ENCODE measurements at places on chromosomes 6 and 20.

DNA sequence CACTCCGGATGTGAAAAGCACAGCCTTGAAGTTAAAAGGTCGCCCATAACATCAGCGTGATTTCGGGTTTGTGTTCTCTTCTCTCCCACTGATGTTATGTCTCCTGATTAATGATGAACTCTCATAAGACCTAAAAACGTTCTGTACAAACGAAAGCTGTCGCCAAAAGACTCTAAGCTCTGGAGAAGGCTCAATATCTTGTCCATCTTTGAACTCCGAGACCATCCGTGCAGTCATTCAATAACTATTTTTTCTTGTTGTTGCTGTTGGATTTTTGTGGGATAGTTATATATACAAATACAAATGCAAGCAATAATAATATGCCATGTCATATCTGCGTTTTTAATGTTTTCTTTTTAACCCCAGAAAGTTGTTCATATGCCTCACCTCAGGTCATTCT is 291.8 kb upstream of the MARCKS start:
- DNase-seq = no peak

GRCh38 chr6:149026530-149026942 is 279.7 kb downstream of the UST start:
- no peak for DNase-seq

DNA sequence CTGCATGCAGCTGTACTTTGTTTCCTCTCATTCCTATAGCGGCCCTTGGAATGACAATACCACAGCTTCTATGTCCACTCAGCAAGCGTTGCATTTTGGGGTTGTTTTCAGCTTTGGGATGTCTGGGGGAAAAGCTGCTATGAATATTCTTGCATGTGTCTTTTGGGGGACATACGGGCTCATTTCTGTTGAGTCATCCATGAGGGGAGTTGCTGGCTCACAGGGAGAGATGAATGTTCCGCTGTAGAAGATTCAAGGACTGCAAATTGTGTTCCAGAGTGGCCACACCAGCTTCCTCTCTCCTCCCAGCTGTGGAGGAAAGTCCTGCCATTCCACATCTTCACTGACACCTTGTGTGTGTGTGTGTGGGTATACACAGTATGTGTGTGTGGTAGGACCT is 43.3 kb downstream of the TGM2 start:
- DNase-seq = no peak

GRCh38 chr20:43318755-43319297 is 129.1 kb upstream of the PTPRT start:
- DNase-seq = no peak

DNA sequence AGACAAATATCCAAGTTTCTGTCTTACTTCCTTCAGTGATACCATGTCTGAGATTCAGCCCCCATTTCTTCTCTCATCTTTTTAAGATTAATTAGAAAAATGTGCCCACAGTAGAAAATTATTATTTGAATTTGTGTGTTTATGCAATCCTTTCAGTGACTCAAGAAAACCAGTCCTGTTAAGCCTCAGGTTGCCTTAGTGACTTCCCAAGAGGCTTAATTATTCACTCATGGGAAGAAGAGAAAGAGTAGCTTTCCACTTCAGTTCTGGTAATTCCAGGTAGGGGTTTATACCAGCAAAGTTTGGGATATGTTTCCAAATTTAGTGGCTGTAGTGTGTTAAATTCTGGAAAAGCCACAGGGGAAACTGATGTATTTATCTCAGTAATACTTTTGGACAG is 149.1 kb downstream of the RIMS1 start:
- no peak for DNase-seq

GRCh38 chr6:28407401-28407800 is 7.9 kb upstream of the ZSCAN12 start:
- no peak for DNase-seq

DNA sequence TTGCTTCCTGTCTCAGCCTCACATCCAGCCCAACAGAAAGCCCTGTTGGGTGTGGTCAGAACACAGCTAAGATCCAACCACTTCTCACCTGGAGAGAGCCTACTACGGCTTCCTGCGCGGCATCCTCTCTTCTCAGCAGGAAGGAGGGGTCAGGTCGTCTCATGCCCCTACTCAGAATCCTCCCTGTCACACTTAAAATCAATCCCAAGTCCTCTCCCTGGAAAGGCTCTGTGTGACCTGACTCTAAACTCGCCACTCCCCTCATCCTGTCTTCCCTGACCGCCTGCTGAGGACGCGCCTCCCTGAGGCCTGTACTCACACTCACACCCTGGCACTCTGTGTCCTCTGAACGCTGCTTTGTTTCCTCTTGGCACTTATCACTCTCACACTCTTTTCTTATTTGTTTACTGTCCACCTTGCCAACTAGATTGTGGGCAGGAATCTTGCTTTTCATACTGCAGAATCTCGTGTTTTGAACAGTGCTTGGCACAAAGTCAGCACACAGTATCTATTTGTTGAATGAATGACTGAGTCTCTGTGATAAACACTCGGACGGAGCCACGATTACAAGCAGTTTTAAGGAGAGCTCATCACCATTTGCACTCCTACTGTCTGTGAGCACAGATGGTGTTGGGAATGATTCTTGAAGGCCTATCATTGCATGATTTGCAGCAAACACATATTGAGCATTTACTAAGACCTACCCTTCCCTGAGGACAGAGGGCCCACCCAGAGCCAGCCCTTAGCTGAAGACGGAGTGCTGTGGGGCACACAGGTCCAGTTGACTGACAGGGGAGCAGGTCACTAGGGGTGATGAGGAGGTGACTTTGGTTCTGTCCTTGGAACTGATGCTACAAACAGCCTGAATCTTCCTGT is 18.7 kb downstream of the RAB5IF start:
- no peak for DNase-seq

DNA sequence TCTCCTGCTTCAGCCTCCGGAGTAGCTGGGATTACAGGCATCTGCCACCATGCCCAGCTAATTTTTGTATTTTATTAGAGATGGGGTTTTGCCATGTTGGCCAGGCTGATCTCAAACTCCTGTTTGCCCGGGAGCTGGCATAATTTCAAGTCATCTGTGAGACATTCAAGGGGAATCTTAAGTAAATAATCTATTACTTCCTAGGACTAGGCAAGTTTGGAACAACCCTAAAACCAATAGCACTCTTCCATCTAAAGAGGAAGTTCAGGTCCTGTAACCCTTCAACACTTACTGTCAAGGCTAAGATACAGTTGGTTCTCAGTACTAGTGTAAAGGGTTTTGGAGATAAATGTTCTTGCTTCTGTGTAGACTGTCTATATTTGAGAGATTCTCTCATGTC is 267.8 kb upstream of the IRAK1BP1 start:
- no peak for DNase-seq

GRCh38 chr20:8678098-8678776 is 390.6 kb upstream of the PLCB4 start:
- no peak for DNase-seq

- no peak for DNase-seq
Observed at GRCh38 chr20:57676589-57677583, 32.9 kb downstream of the PMEPA1 start.

- DNase-seq = no peak
Observed at GRCh38 chr6:14642842-14643241, 525.3 kb downstream of the CD83 start.

DNA sequence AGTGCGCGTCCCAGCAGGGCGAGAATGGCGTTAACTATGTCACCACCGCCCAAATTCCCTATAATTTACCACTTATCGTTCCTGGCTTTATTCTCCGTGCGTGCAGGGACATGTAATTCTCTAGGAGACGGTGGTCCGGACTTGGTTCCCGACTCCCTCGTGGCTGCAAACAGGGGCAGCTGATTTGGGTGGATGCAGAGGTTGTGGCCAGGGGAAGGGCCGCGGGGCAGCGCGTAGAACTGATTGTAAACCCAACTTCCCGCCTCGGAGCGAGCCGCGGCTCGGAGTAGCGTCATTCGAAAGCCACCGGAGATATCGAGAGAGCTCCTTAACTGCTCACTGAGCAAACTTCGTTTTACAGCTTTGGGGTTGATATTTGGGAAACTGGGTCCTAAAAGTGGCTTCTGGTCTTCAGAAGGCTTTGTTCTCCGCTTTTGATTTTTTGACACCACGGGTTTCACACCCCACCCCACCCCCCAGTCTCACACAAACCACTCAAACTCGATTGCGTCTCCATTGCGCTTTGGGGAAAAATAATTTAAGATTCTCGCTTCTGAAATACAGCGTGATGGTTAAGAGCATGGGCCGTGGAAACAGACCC is 17.5 kb upstream of the ZSCAN9 start:
- DNase-seq = no peak

DNA sequence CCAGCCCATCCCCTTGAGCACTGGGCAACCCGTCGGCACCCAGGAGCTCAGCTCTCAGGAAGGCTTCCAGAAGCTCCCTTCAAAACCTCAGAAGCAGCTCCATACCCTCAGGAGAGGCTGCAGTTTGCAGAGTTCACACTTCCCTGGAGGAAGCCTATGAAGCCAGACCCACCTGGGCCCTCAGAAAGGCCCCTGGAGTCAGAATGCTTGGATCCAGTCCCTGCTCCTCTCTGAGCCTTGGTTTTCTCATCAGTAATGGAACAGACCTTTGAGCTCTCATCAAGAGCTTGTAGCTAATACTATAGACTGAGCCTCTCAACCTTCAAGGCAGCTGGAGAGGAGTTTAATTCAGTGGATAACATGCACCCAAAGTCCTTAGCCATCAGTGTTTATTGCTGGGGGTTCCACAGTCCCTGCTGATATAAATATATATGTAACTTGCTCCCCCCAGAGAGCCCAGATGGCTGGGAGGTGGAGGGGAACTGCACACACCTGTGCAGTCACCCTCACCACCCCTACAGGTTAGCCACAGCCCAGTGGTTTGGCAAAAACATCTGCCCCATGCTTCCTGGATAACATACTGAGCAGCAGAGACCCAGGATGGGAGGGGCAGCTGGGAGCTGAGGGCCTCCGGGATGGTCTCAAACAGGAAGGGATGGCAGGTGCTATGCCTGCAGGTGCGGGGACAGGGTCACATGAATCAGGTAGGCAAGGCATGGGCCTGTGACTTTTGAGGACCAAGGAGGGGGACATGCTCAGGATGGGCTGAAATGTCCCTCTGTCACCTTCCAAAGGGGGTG is 120.1 kb downstream of the SNX5 start:
- DNase-seq = no peak

DNA sequence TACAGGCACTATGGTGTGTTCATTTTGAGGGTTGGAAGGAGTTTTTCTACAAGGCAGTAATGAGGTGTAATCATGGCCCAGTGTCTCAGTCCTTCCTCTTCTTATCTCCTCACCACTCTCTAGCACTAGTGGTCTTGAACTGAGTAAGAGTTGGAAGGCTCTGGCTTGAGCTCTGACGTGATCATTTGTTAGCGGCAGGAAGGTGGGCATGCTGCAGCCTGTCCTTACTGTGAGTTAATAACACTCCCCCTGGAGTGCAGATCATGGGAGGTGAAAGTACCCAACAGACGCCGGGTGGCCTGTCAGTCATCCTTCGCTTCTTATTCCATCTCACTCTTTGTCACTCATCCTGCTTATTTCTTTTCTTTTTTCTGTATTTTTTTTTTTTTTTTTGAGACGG is 356.9 kb downstream of the CDKAL1 start:
- DNase-seq = no peak

DNA sequence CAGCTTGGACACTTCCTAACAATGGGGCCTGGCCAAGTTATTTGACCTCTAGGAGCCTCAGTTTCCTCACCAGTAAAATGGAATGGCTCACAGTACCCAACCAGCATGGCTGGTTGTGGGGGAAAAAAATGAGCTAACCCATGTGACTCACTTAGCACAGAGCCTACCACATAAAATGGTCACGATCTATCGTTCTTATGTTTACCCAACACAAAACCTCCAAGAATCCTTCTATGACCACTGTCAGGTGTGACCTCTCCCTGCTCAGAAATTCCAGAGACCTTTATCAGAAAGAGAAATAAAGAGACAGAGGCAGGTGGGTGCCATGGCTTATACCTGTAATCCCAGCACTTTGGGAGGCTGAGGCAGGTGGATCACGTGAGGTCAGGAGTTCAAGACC is 39.4 kb downstream of the BPIFB1 start:
- no peak for DNase-seq

- DNase-seq = no peak
Observed at GRCh38 chr6:105817961-105818360, 268.2 kb upstream of the PRDM1 start.

GRCh38 chr6:148367411-148368024 is 24.9 kb downstream of the SASH1 start:
- DNase-seq = no peak

- DNase-seq = no peak
Observed at GRCh38 chr6:79818471-79818870, 128.9 kb downstream of the ELOVL4 start.

DNA sequence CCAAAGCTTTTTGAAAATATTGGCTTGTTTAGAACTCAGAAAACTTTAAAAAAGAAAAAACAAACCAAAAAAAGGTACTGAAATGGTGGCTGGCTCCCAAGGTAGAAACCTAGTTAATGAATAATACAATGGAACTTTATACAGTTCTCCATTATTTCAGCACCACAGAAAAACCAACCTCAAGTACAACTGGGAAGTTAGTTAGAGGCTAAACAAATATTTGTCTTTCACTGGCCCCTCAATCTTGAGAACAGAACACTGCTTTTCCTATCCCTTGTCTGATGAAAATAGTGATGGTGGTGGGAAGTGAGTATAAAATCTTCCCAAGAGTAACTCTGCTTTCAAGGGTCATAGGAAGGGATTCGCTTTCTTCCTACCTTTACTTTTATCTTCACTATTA is 126.5 kb downstream of the REV3L start:
- no peak for DNase-seq

- no peak for DNase-seq
Observed at GRCh38 chr6:111710911-111711310, 105.2 kb upstream of the TRAF3IP2 start.

GRCh38 chr6:41626917-41627316 is 11.4 kb upstream of the MDFI start:
- DNase-seq = no peak

DNA sequence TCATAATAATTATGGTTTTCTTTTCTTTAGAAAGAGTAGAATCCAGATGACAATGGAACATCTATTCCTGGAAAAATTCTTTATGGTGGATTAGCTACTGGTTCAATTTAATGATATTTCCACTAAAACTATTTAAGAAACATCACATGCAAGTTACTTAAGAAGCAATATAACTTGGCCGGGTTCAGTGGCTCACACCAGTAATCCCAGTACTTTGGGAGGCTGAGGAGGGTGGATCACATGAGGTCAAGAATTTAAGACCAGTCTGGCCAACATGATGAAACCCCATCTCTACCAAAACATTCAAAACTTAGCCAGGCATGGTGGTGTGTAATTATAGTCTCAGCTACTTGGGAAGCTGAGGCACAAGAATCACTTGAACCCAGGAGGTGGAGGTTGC is 65.9 kb upstream of the SMLR1 start:
- no peak for DNase-seq

DNA sequence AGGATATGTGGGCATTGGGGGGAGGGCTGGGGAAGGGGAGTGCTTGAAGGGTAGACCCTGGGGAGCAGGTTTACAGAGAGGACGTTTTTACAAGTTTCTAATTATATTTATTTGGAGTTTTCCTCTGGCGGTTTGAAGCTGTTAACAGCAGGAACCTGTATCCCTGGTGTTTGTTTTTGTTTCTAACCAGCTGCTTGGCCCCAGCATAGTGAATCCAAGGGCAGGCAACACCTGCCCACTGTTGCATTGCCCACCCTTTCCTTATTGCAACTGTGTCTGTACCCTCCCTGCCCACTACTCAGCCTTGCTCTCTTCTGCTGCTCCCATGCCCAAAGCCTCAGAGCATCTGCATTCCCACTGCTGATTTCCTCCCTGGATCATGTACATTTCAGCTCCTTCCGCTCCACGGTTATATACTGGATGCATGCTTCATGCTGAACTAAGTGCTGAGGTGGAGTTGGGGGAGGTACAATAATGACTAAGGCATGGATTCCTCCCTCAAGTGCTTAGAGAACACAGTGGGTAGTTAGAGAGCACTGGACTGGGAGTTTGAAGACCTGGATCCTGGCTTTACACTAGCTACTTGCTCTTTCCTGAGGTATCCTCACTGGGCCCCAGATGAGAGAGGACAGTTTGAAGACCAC is 6.0 kb downstream of the SCUBE3 start:
- DNase-seq = no peak
